ENCODE measurements at places on chromosomes 3 and 15.

GRCh38 chr15:59406446-59406845 lies 31.5 kb upstream of the FAM81A start:
- DNase-seq, result no peak

- DNase-seq, result no peak
These were observed 51.7 kb upstream of the TSPAN3 start for GRCh38 chr15:77122576-77122975.

GRCh38 chr3:39533226-39533625 lies 65.7 kb downstream of the MOBP start:
- no peak for DNase-seq

GRCh38 chr3:12782172-12782815 lies 14.2 kb upstream of the CAND2 start:
- peak; percentile 61 for DNase-seq

DNA sequence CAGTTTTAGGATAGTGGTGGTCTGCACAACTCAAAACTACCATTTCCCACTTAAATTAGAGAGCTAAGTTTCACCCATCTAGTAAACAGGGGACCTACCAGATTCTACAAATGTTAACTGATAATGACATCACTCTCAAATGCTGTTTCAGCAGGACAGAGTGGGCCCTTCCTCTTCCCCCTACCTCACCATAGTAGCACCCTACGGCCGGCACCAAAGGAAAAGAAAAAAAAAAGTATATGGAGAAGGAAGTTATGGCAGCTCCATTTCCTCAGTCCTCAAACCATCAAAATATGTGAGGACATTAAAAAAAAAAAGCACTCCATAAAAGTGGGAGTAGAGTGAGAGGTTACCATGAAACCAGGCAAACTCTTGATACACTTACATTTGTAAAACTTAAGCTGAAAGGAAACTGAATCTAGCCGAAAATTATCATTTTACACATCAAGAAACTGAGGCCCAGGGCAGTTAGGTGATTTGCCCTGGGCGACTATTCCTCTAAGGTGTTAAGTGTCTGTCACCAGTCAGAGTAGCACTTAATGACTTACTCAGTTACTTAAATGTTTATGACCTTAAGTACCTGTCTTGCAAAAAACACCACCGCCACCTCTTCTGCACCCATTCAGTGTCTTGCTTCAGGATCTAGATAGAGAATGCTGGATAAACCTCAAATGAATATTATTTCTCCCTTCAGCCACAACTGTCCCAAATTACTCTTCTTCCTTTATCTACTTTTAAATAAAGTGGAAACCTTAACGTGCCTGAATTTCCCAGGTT lies 2.7 kb downstream of the MSL2 start:
- DNase-seq, result no peak

GRCh38 chr3:109803274-109803673 lies 465.9 kb upstream of the DPPA4 start:
- DNase-seq, result peak; percentile 42

GRCh38 chr3:187049462-187050101 lies 89.7 kb downstream of the RPL39L start:
- DNase-seq, result no peak

GRCh38 chr3:31252216-31253185 lies 280.2 kb upstream of the STT3B start:
- DNase-seq, result no peak

DNA sequence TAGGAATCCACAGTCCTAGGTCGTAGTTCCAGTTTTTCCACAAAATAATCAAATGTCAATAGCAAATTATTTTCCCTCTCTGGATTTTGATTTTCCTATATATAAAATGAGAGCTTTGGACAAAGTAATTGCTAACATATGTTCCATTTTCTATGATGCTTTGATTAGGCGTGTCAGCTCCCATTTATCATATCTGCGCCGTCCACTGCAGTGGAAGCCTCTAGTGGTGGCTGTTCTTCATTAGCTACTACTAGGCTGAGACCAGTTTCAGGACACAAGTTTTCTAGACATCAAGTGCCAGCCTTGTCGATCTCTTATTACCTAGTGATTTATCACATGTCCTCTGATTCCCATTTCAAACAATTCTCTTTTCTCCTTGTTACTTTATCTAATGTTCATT lies 271.5 kb downstream of the TUSC7 start:
- DNase-seq, result no peak

DNA sequence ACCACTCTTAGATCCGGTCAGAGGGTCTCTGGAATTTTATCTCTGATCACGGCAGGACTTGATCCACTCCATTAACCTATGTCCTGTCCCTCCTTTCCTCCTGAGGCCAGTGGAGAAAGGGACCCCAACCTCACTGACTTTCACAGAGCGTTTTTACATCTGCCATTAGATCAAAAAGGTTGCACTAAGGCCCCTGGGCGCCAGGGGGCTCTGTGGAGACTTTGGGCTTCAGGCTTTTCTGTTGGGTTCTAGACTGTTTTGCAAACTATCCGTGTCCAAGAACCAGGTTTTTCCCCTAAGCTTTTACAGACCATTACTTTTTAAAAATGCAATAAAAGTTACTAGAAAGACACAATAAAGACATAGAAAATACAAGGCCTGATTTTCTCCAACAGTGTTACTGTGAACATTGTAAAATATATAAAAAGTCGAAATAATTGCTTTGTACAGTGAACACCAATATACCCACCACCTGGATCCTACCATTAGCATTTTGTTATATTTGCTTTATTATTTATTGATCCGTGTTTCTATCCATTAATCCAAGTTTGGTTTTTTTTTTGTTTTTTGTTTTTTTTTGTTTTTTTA lies 159.7 kb downstream of the POLR2M start:
- peak; percentile 45 for DNase-seq

- DNase-seq, result no peak
These were observed 4.7 kb downstream of the EIF1B start for GRCh38 chr3:40313975-40314860.

DNA sequence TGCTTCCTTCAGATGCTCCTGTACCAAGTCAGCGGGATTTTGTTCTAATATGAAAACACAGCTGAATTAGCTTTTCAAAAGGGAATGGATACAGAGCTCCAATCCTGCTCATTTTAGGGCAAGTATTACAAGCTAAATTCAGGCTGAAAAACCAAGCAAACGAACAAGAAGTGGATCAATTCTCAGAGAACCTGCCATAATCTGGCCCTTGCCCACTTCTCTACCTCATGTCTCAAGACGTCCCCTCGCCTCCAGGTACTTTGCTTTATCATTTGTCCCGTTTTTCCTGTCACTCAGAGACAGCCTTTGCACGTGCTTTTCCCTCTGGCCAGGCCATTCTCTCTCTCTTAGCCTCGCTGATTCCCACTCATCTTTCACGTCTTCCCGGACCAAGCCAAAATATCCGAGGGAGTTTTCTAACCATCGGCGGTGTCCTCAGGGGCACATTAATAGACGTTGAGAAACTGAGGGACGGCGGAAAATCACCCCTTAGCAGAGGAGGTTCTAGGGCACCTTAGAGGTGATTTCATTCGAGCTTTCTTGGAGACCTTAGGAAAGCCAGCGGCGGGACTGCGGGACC lies 654 bp downstream of the SUSD5 start:
- DNase-seq, result no peak

GRCh38 chr3:36677331-36678007 lies 86.9 kb downstream of the DCLK3 start:
- no peak for DNase-seq

- no peak for DNase-seq
These were observed 34.1 kb downstream of the NGLY1 start for GRCh38 chr3:25749031-25749581.

DNA sequence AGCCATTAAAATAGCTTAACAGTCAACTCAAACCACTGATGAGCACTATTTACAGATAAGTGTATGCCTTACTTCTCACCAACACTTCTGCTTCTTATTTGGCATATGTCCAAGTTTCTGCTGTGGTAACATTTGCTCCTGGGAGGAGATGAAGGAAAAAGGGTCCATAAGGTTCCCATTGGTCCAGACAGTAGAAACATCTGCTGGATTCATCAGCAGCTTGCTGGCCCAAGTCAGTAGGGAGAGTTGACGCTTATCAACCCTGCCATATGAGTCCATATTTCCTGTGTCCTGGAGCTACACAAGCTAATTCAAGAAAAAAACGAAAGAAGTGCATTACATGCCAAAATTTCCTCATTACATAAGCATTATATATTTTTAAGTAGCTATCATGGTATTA lies 824.5 kb downstream of the CADM2 start:
- DNase-seq, result no peak

DNA sequence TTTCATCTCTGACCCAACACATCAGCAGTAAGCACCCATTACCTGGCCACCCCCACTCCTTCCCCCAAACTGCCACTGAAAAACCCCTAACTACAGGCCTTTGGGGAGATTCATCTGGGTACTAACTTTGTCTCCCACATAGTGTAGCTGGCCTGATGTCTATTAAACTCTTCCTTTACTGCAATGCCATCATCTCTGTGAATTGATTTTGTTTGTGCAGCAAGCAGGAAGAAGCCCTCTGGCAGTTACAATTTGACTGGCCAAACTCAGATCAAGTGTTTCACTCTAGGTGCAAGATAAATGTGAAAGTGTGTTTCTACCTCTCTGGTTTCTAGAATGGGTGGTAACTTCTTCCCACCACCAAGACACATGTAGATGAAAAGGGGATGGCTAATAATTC lies 26.7 kb upstream of the OR5K4 start:
- no peak for DNase-seq

DNA sequence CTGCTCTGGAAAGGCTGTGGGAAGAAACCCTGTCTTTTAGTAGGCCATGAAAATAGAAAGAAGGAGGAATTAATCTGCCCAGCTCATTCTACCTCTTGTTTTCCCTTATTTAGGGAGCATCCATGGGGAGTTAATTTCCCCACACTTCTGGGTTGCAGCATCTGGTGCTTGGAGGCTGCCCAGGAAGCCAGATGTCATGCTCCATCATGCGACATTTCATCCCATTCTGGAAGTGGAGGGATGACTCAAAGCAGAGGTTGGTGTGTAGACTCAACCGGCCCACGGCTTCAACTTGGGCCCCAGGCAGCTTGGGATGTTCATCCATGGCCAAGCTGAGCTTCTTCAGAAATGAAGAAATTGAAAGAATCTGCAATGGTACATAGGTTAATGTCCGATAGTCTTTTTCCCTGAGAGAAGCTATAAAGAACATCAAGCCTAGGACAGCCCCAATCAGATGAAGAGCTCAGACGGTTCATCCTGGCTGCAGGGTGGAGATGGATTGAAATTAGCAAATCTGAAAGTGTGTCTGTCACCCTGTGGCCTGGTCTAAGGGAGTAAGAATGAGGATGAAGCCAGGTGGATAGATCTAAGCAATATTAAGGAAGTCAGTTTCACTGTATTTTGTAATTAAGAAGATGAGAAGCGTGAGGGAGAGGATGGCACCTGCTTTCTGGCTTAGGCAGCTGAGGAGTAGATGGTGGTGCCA lies 24.5 kb upstream of the PROK2 start:
- no peak for DNase-seq

GRCh38 chr3:73072634-73073033 lies 11.2 kb downstream of the EBLN2 start:
- no peak for DNase-seq

DNA sequence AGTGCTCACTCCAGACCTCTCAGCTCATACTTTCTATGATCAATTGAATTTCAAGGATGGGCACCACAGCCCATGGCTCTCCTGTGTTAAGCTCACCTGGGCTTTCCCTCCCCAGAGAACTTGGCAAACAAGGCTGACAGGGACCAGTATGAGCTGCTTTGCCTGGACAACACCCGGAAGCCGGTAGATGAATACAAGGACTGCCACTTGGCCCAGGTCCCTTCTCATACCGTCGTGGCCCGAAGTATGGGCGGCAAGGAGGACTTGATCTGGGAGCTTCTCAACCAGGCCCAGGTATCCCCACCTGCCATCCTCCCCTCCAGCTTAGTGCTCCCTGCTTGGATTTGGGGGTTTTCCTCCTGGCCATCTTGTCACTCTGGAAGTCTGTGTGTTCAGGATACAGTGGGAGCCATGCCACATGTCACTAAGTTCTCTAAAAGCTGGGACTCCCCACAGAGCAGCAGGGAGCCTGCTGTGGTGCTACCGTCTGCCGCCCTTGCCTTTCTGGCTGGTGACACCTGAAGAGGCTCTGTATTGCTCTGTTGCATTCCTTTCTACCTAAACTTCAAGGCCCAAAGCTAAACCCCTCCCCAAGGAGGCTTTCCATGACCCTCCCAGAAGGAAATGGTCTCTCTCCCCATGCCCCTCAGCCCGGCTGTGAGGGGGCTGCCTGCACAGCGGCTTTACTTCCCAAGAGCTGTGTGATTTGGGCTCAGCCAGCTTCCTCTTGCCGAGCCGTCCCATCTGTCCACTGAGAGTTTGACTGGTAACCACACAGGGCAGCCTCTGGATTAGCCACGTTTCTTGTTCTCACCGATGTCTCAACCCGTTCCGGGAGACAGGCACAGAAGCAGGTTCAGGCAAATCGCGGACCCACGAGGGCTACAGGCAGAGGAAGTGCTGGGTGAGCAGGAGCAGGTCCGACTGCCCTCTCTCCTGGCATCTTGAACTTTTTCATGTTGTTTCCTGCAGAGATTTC lies 10.8 kb downstream of the TF start:
- DNase-seq, result no peak

- no peak for DNase-seq
These were observed 178.8 kb downstream of the OPA1 start for GRCh38 chr3:193771653-193772421.

DNA sequence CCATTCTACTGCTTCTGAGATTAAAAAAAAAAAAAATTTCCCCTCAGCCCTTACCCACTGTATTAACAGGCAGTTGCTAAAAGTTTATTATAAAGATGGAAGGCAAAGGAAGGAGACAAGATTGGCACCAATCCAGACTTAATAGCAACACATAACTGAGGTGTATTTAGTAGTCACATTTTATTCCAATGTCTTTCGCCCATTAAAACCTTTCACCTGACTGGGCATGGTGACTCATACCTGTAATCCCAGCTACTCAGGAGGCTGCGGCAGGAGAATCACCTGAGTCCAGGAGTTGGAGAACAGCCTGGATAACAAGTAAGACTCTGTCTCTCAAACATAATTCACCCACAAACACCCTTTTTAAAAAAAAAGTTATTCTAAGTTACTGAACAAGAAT lies 4.4 kb downstream of the ACAP2 start:
- DNase-seq, result no peak

DNA sequence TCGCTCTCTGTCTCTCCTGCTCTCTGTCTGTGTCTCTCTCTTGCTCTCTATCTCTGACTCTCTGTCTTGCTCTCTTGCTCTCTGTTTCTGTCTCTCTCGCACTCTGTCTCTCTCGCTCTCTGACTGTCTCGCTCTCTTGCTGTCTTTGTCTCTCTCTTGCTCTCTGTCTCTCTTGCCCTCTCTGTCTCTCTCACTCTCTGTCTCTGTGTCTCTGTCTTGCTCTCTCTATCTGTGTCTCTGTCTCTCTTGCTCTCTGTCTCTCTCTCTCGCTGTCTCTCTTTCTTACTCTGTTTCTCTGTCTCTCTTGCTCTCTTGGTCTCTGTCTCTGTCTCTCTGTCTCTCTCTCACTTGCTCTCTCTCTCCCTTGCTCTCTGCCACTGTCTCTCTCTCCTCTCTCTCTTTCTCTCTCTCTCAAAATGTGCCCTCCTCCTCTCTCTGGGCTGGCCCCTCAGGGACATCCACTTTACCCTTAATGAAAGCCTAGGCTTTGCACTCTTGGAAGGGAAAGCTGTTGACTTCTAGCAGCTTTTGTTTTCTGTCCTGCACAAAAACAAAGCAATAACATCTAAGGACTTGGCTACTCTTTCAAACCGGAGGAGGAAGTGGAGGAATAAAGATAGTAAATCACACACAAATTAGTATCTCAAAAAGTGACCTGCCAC lies 73.9 kb upstream of the NR2E3 start:
- no peak for DNase-seq

- DNase-seq, result no peak
These were observed 147.7 kb upstream of the GALNT15 start for GRCh38 chr3:16026753-16027152.

GRCh38 chr3:139480585-139480984 lies 4.3 kb upstream of the RBP2 start:
- DNase-seq, result peak; percentile 23

Measured in H7 (cell line).